ENCODE measurements at places on chromosomes 5 and 9.

DNA sequence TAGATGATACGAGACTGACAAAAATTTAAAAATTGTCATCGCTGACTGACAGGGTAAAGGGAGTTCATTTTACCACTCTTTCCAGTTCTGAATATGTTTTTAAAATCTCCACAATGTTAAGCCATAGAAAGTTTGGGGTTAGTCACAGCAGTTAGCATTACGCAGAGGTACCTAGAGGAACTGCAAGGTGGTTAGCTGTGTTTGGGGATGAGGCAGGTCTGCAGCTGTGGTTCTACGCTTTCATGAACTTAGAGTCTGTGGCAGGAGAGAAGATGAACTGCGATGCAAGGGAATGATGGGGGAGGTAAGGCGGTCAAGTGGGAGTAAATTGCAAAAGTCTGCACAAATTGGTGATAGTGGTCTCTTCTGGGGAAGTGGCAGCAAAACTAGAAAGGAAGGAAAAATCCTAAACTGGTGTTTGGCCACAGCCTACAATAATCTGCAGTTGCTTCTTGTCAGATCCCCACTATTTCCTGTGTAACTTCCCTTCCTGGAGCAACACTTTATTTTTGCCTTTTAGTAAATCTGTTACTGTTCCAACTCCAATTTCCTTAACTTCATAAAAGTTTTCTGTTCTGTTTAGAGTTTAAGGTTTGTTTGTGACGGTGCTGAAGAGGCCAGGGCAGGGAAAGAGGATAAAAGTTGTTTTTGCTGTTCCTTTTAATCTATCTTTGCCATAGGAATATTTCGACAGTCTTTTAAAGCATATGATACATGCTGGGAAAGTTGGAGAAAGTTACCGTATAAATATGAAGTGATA is 38.6 kb upstream of the SNX2 start:
- DNase-seq, result no peak

DNA sequence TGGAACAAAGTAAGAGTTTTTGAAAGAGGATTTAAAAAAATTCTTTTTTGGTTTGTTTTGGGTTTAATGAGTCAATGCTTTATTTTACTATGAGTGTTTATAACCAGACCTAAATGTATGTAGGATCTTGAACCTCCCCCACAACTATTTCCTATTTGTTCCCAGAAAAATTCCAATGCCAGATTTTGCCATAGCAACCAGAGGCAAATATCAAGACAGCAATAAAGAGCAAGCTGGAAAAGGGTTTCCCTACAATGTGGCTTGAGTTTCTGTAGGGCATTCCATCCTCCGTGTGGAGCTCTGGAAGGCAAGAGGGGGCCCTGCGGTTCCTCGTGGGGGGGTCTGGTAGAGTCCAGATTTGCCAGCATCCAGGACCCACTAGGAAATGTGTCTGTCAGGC is 27.8 kb upstream of the GDNF start:
- no peak for DNase-seq

DNA sequence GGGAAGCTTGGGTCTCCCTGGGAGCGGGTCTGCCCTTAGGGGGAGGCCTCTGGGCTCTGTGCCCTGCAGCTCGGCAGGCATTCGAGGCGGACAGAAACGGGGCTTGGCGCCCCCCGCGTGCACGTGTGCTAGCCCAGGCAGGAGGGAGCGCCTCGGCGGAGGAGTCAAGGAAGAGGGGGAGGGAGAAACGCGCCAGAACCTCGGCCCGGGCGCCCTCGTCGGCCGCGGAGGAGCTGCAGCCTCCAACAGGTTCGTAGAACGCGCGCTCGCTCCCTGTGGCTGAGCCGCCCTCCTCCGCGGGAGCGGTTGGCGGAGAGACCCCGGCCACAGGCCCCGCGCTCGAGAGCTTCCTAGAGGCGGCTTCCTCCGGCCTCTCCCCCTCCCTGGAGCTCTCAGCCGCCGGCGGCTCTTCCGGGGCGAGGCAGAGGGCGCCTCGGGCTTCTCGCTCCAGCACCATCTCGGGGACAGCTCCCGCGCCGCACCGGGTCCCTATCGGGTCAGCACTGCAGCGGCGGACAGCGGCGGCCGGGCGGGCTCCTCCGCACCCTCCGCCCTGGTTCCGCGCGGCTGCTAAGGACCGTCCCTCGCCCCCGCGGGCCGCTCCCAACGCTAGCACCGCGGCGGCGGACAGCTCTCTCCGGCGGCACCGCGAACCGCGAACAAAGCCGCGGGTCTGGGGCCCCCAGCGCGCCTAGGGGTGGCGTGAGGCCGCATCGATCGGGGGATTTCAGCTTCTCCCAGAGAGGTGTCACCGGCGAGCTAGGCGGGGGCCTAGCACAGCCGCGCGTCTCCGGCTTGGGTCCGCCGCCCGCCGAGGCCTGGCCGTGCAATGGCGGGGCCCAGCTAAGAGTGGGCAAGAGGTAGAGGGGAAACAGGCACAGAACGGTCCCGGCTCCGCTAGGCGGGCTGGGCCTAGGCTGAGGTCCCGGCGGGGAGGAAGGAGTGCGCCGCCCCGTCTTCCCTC is 74.6 kb upstream of the CPLX2 start:
- peak; percentile 40 for DNase-seq

GRCh38 chr9:34179213-34180136 is 632 bp downstream of the UBAP1 start:
- DNase-seq, result no peak

DNA sequence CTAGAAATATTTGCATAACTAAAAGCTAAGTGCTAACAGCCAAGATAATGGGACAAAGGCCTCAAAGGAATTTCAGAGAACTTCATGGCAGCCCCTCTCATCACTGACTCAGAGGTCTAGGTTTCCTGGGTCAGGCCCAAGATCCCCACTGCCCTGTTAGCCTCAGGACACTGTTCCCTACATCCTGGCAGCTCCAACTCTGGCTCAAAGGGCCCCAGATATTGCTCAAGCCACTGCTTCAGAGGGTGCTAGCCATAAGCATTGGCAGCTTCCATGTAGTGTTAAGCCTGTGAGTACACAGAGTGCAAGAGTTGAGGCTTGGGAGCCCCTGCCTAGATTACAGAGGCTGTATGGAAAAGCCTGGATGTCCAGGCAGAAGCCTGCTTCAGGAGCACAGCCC is 998.1 kb downstream of the TLE1 start:
- DNase-seq, result no peak

GRCh38 chr5:164376843-164377242 is 871.4 kb downstream of the MAT2B start:
- DNase-seq, result no peak

GRCh38 chr5:32630867-32631491 is 45.6 kb downstream of the SUB1 start:
- no peak for DNase-seq

DNA sequence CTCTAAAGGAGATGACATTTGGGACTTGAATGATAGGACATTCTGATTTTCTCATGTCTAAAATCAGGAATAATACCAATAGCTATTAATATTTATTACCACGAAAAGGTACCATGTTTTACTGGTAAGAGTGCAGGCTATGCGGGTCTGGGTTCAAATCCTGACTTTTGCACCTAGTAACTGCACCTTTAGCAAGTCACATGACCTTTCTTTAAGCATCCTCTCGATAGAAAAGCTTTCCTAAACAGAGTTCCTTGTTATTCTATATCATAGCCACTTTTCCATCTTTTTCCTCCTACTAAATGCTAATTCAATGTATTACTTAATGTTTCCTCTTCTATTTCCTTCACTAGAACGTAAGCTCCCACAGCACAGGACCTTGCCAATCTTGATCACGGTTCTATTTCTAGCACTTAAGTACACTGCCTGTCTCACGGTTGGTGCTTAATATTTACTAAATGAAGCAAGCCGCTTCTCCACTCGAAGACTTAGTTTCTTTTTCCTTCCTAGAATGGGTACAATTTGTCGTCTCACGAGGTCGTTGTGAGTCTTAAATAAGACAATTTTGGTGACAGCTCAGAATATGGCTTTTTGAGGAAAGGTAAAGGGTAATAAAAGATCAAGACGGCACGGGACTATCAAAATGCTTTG is 816 bp downstream of the RBM18 start:
- DNase-seq, result peak; percentile 8

DNA sequence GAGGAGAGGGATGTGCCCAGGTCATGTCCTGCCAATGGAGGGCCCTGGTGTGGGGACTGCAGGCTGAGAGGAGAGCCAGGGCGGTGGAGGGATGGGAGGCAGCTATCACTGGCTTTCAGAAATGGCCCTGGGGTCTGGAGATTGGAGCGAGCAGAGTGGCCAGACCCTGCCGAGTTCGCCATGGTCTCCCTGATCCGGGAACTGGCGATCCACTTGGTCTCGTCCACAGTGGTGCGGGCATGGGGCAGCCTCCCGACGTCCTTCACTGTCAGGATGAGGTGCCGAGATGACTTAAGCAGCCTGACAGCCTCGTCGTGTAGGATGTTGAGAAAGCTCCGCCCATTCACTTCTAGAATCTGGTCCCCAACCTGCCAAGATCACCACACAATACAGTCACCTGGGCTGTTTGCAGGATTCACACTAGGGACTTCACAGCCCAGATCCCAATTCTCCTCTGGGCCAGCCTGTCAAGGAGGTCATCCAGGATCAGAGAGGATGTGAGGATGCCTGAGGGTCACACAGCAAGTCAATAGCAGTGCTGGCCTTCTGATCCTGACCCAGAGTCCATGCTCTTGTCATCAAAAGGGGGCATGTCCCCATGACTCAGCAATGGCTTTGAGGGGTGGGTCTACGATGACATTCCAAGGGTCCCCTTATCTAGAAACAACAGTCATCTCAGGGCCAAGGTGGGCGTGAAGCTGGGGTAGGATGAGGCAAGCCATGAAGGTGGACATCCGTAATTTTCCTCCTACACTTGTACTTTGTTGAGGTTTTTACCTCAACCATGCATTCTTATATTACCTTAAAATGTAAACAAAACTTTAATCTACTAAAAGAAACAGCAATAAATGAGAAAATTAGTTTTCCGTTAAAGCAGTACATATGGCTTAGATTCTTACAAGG is 38.5 kb upstream of the AKNA start:
- no peak for DNase-seq

DNA sequence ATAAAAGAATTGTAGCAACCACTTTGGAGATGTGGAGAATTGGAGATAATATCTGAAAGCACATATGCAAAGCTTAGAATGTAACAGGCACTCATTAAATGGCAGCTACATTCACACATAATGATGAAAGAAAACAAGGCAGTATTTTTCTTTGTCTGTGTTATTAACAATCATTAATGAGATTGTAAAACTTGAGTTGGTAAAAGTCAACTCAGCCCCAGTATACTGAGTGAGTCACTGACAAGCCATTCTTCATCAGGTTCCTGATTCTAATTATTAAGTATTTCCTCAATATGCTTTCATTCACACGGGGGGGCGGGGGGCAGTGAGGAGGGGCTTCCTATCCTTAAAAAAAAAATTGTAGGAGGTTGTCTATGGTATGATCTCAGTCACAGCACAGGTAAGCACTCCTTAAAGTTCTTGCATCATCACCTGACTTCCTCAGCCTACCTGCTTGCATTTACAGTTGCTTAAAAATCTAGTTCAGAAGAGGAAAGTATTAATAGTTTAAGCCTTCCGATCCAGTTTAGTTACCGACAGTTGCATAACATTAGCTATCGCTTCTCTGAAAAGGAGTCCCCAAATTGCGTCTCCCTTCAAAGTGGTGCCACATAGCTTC is 379.8 kb downstream of the EFNA5 start:
- no peak for DNase-seq

DNA sequence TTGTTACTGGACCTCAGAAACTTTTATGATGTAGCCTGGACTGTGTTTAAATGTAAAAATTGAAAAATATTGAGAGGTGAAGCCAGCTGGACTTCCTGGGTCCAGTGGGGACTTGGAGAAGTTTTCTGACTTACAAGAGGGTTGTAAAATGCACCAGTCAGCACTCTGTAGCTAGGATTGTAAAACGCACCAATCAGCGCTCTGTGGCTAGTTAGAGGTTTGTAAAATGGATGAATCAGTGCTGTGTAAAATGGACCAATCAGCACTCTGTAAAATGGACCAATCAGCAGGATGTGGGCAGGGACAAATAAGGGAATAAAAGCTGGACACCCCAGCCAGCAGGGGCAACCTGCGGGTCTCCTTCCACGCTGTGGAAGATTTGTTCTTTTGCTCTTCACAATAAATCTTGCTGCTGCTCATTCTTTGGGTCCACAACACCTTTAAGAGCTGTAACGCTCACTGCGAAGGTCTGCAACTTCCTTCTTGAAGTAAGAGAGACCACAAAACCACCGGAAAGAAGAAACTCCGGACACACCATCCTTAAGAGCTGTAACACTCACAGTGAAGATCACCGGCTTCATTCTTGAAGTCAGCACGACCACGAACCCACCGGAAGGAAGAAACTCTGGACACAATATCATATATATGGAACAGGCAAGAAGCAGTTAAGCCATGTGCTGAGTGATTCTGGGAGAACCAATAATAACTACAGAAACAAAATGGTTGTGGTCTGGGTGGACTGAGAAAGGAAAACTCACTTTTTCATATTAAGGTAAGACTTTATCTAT is 201.3 kb downstream of the GABRG2 start:
- DNase-seq, result no peak

GRCh38 chr5:73596705-73597328 is 29.2 kb upstream of the ARHGEF28 start:
- no peak for DNase-seq

GRCh38 chr9:126051446-126052130 is 275.0 kb upstream of the MVB12B start:
- no peak for DNase-seq

DNA sequence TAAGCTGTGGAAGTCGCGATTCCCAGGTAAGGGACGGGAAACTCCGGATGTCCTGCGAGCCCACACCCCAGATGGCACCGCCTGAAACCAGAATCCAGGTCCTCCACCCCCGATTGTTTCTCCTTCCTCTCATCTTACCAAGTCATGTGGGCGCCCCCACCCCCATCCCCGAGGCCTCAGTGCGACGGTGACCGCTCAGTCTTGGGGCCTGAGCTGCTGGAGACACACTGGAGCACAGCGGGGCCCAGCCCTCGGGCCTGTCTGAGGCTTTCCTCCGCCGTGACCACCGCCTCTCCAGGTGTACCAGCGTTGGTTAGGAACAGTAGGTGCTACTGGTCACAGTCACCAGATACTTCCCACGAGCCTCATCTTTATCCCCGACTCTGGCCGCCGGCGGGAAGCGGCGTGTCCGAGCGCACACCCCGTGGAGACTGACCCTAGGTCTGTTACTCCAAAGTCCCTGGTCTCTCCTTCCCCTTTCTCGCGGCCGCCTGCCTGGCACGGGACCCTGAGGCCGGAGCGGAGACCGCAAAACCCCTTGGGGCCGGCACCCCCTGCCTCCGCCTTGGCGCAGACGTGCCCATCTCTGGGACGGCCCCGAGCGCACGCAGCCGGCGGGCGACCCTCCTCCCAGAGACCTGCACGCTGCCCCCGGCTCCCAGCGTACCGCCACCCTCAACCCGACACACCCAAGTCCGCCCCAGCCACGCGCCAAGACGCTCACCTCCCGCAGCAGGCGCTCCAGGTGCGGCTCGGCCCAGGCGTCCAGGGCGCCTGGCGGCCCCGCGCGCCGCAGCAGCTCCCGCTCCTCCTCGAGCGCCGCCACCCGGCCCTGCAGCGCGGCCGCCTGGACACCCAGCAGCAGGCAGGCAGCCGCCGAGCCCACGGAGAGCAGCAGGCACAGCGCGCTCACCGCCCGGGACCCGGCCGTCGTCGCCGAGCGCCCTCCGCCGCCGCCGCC is 733 bp downstream of the COL23A1 start:
- no peak for DNase-seq

GRCh38 chr9:98225015-98225442 is 30.4 kb downstream of the TBC1D2 start:
- DNase-seq, result no peak

- DNase-seq, result no peak
Observed at GRCh38 chr5:147675168-147675567, 107.4 kb downstream of the JAKMIP2 start.
